ENCODE measurements at places on chromosomes 1 and 21. TPM values are rescaled to one million over a fixed set of nuclear protein-coding genes. Genes with fewer than 3 reads are reported as not detected.

Gene CRYBG2
- total RNA-seq: 5.7 TPM

Gene OR2L13
- not detected for total RNA-seq

Gene SPATA21
- total RNA-seq: not detected

Gene GBP4
- total RNA-seq: 69.7 TPM

Gene CYP4X1
- total RNA-seq: not detected

Gene KRTAP19-1
- total RNA-seq: not detected

All from activated CD8-positive, alpha-beta memory T cell treated with anti-CD3 and anti-CD28 coated beads, Interleukin-2, amount 10 ng/mL, durations not matched to agents 7 days and 5 days (primary cell).